Vagina (tissue), 2 donors: ENCODE measurements at places on chromosomes 6 and 20.

GRCh38 chr6:67535946-67536345 is 1099.1 kb upstream of the ADGRB3 start:
- DNase-seq = no peak

- DNase-seq = no peak
Measured at GRCh38 chr6:135994857-135995544, 143.5 kb downstream of the PDE7B start.

DNA sequence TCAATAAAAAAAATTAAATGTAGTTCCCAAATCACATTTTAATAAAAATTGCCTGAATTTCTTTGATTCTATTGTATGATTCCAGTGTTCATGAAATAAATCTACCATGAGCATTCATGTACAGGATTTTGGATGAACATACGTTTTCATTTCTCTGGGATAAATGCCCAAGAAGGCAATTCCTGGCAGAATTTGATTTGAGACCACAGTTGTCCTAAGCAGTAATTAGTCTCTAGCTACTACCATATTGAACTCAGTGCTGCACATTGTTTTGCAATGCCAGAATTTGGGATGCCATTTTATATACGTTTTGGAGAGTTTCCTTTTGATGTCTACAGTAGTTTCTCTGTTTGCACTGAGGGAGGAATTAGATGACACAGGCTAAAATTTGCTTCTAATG is 265.3 kb upstream of the HS3ST5 start:
- DNase-seq = no peak

DNA sequence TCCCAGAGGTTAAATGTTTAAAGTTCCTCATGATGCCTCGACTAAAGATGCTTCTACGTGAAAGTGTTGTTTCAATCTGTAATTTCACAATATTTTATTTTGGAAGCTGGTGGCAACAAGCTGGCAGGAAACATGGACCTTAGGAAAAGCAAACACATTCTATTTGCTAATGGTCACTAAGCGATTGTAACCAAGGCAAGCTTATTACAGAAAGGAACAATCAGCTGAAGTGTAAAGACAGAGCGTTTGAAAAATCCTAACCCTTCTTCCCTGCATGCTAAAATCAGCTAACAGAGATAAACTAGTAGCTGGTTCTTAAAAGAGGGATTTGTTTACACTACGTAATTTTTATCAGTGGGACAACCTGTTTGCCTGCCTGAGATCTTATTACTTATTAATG is 50.0 kb downstream of the IL20RA start:
- DNase-seq = no peak

DNA sequence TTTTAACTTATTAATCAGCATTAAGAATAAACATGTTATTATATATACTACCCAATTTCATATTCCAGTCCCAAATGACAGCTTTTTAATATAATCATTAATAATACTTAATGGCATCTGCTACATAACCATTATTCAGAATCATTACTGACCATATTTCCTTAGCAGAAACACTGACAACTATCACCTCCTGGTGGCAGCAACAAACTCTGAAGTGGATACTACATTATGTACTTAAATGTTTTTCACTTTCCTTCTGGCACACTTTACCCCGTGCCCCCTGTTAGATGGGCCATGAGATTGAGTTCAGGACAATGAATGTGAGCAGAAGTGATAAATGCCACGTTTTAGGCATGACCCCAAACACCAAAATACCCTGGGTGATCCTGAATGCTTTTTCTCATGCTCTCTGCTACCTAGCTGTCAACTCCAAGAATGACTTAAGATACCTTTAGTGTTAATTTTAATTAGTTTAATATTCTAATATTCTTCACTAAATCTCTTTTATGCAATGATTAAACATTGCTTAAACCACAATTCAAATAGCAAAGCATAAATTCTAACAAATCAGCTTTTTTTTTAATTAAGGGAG is 77.1 kb downstream of the LMBRD1 start:
- no peak for DNase-seq

- no peak for DNase-seq
Measured at GRCh38 chr6:135983718-135984343, 132.3 kb downstream of the PDE7B start.

DNA sequence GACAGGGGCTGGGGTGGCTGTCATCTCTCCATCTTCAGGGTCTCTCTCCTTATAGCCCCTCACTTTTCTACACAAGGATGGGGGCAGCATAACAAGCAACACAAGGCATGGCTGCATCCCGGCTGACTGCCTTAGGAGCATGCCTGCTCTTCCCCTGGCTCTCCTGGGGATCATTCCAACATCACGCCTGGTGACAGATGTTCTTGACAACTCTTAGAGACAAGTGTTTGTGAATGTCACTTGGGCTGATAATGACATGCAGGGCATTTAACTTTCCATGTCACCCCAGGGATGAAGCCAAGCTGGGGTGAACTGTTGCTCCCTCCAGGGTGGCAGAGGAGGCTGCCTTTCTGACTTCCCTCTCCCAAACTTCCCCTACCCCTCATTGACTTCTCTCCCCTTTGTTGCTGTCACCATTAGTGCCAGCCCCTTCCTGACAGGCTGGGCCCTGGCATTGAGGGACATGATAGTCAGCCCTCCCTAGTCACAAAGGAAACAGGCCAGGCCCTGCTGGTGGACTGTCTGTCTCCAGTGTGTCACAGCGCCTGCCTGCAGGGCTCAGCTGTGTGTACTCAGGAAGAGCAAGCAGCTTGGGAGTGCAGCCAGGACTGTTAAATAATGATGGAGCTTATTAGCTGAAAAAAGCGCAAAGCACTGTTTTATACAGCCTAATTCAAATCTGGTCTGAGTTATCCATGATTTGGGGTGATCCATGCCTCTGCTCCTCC is 161.8 kb downstream of the LRFN2 start:
- DNase-seq = no peak

- DNase-seq = no peak
Measured at GRCh38 chr20:47664744-47665143, 120.5 kb downstream of the SULF2 start.

- no peak for DNase-seq
Measured at GRCh38 chr6:166996406-166996805, 2.8 kb upstream of the CEP43 start.
